Naive B cell (primary cell): ENCODE measurements at places on chromosomes 4 and X. TPM values are rescaled to one million over a fixed set of nuclear protein-coding genes. Genes with fewer than 3 reads are reported as not detected.

- H3K4me3 ChIP-seq: no peak overlapping the region
- DNase-seq: no peak
- no peaks in the 10 kb centered on the region for H3K36me3 ChIP-seq
- H3K4me1 ChIP-seq: no peaks in the 10 kb centered on the region
- H3K27me3 ChIP-seq: peaks cover 9% of the 10 kb centered on the region
Observed at GRCh38 chr4:152004801-152005200, 244.0 kb upstream of the GATB start.

DNA sequence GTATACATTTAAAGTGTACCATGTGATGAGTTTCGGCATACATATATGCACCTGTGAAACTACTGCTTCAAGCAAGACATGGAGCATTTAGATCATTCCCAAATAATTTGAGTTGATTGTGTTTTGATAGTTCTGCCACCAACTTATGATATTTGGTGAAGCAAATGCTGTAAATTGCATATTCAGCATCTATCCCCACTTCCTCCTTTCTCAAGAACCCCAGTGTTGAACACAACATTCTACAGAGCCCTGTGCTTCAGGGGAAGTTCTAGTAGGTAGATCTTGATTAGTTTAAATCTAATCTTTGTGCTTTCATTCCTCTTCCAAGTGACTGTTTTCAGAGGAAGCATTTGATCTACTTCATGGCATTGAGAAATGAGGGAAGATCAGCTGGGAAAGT lies 5.4 kb upstream of the SHROOM3 start:
- no peak overlapping the region for H3K4me3 ChIP-seq
- H3K4me1 ChIP-seq: peaks cover 1% of the 10 kb centered on the region
- no peak overlapping the region for H3K27ac ChIP-seq
- peaks cover 5% of the 10 kb centered on the region for H3K27me3 ChIP-seq

DNA sequence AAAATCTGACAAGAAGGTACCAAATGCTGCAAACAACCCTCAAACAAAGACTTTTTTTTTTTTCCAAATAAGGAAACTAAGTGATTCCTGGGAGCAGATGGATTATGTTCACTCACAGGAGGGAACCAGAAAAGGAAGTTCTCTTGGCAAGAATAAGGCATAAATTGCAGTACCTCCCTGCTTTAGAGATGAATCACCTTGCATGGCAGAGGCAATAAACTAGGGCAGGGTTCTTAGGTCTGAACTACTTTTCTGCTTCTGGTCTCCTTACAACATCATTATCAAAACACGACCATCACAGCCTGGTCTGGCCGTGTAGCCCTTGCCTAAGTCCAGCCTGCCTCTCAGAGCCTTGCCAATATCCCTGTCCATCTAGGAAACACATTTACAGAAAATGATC lies 6.3 kb downstream of the TMEM31 start:
- no peaks in the 10 kb centered on the region for H3K36me3 ChIP-seq
- H3K4me1 ChIP-seq: no peaks in the 10 kb centered on the region
- H3K27ac ChIP-seq: no peak overlapping the region
- DNase-seq: no peak

SHOX gene
- not detected for polyA plus RNA-seq

ADAMTS3 gene
- polyA plus RNA-seq: not detected

CABS1 gene
- polyA plus RNA-seq: not detected
